BE2C (cell line): ENCODE measurements at places on chromosomes 6 and 20.

- no peak for DNase-seq
Observed at GRCh38 chr20:43988867-43989266, 74.2 kb downstream of the TOX2 start.

DNA sequence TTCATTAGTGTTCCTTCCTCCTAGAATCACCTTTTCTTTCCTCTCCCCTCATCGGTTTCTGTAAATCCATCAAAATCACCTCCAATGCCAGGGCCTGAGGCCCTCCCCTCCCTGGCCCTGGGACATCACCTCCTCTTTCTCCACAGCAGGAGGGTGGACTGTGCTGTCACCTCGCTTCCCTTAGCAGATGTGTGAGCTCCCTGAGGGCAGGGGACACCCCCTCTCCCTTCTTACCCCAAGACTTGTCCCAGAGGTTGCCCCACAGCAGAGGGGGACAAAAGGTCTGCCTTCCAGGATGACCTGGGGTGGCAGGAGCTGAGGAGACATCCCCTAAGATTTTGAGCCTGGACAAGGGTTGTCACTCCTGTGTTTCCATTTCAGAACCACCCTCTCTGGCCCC is 5.9 kb downstream of the ULBP1 start:
- no peak for DNase-seq

GRCh38 chr6:83838727-83839126 is 14.4 kb upstream of the RIPPLY2 start:
- no peak for DNase-seq

GRCh38 chr6:44959651-44960050 is 368.5 kb upstream of the RUNX2 start:
- DNase-seq, result no peak

DNA sequence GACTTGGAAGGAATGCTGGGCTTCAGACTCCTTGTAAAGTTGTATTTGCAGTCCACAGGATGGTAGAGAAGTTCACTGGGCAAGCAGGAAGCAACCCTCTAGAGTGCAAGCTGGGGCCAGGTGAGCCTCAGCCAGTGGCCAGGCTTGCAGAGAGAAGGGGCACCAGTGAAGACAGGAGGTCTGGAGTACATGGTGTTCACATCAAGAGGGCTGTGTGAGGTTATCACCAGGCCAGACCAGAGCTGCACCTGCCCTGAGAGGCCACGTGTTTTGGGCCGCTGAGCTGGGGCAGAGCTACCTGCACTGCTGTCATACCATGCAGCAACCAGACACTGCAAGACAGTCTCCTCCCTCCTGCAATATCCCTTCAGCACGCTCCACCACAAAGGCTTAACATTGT is 79.0 kb downstream of the SH3BGRL2 start:
- DNase-seq, result peak; percentile 12

- DNase-seq, result no peak
Observed at GRCh38 chr20:36967636-36968035, 16.1 kb upstream of the SAMHD1 start.

DNA sequence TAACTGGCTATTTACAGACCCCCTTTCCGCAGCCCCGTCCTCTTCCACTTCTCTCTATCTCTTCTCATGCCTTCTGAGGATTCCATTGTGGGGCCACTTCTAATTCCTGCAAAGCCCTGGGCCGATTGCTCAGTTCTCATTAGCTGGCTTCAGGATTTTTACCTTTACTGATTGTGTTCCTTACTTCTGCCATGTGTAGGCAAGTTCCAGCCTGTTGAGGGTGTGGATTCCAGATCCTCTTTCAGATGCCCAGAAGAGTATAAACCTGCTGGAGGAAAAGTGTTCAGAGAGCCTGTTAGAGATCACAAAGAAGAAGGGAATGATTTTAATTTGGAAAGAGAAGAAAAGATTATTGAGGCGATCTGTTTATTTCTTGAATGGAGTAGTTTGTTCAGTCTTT is 5.4 kb downstream of the DSE start:
- DNase-seq, result no peak

DNA sequence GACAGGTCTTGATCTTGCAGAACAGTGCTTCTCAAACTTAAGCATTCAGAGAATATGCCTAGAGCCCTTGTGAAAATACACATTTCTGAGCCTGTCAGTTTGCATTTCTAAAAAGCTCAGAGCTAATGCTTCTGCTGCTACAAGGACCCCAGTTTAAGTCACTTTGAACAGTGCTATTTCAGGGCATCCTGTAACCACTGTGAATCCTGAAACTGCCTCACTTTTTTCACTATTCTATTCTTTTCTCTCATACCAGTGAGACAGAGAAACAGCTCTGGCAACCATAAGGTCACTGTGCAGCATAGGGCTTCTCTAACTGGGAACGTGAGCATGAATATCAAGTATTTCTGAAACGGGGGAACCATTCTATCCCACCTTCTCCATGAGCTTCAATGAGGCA is 51.2 kb downstream of the LGSN start:
- DNase-seq, result no peak

- DNase-seq, result no peak
Observed at GRCh38 chr6:157786221-157786620, 36.8 kb upstream of the SNX9 start.

DNA sequence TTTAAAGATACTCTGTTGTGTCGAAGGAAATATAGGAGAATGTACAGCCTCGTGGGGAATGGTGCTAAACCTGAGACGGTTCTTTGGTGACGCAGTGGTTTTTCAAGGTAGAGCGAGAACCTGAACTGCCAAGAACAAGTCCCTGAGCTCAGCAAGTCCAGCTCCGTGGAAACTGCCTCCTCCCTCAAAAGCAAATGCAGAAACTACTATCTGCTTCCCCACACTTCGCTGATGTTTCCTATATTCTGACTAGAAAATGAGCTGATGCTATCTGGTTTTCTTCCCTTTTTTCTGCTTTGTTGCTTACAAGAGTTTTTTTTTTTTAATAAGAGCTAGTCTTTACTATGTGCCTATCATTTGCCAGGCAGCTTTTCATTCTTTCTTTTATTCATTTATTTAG is 85.3 kb upstream of the LY86 start:
- no peak for DNase-seq

GRCh38 chr6:87993356-87993755 is 54.3 kb upstream of the SPACA1 start:
- DNase-seq, result no peak

- DNase-seq, result no peak
Observed at GRCh38 chr20:1327241-1327653, 1.7 kb downstream of the SDCBP2 start.

DNA sequence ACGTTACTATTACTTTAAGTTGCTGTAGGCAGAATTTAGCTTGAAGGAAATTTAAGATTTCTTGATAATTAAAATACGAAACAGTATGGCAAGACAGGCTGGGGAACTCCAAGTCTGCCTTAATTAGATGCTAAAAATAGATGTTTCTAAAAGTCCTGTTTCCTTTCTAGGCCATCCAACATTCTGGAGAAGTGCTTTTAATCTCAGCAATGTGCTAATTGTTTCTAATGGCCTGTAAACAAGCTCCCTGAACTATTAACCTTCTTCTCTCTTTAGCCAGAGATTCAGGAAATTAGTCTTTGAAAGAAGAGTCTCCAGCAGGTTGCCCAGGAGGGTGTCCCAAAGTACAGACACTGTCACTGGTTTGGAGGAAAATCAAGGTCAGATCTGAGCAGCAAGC is 677.3 kb upstream of the AGPAT4 start:
- DNase-seq, result no peak

DNA sequence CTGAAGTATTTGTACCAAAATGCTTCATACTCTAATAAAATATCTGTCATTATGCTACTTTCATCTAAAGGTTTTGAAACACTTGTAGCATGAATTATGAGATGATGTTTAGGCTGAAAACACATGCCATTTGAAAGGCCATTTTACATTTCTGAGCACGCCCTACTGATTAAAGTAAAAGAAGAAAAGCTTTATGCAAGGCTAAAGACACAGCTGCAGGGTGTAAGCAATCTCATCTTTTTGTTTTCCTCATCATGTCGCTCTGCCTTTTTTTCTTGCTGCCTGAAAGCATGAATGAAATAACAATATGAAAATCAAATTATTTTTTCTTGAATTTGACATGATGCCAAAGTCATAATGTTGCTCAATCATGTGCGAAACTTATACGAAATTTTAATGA is 148.6 kb upstream of the ARG1 start:
- no peak for DNase-seq

DNA sequence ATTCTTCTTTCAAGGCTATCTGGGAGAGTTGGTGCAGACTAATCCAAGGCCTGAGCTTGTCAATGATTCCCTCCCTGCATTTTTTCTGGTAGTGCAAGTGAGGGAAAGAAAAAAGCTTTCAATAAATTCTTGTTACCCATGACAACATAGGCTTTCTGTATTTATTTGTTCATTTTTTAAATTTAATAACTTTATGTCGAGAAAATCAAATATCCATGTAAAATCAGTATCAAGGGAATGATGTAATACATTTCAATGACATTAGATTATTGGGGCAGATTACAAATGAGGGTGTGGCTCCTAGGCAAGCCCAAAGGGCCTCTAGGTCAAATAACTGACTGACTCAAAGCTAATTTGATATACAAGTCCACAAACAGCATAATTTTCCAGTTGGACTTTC is 104.0 kb downstream of the GJA1 start:
- no peak for DNase-seq

- peak; percentile 66 for DNase-seq
Observed at GRCh38 chr6:7914991-7915789, 4.6 kb upstream of the TXNDC5 start.

DNA sequence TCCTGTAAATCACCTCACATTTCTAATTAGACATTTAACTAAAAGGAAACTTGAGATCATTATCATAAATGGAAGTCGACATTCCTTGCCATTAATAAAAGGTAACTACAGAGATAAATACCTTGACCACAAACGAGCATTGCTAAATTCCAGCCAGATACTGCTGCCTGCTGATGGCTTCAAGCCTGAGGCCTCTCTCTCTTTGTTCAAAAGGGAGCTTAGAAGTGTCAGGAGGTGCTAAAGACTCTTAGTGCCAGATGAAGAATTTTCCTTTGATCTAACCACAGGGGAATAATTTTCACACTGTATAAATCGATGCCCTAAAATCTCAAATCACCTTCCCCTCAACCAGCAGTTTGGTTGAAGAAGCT is 248.2 kb upstream of the PMEPA1 start:
- no peak for DNase-seq

DNA sequence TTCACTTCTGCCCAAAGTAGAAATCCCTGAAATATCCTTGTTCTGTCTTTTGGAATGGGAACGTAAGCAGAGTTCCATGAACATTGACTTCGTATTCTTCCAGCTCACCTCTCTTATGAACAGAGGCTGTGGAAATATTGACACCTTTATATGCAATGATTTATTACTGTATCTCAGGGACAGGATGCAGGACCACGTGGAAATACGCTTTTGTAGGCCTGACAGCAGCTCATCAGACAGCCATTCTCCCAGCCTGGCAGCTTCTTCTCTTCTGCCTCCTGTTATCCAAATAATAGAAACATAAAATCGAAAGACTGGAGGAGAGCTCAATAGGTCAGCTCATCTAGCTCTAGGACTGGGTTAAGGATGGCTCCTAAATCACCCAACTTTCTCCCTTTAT is 106.2 kb upstream of the DTNBP1 start:
- DNase-seq, result no peak

GRCh38 chr20:41463567-41463966 is 96.9 kb upstream of the EMILIN3 start:
- DNase-seq, result no peak

DNA sequence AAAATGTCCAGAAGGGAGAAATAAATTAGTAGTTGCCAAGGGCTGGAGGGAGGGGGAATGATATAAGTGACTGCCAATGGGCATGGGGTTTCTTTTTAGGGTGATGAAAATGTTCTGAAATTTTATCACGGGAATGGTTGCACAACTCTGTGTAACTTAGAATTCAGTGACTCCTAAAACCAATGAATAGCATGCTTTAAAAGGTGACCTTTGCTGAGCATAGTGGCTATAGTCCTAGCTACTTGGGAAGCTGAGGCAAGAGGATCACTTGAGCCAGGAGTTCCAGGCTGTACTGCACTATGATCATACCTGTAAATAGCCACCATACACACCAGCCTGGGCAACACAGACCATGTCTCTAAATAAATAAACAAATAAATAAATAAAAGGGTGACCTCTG is 109.0 kb downstream of the ATG5 start:
- no peak for DNase-seq

DNA sequence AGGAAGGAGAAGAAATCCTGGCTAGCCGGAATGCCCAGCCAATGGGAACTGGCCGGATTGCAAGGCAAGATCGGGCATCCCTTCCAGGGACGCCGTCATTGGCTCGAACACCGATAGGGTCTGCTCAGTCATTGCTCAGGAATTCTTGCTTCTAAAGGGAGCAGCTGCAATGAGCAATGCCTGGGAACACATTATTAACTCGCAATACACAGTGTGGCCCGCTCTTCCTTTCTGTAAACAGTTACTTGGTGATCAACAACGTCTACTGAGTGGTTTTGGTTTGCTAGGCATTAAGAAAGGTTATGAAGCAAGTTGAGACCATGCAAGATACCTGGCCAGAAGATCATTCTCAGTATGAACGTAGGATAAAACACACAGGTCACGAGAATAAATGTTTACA is 165.4 kb upstream of the CITED2 start:
- DNase-seq, result no peak

DNA sequence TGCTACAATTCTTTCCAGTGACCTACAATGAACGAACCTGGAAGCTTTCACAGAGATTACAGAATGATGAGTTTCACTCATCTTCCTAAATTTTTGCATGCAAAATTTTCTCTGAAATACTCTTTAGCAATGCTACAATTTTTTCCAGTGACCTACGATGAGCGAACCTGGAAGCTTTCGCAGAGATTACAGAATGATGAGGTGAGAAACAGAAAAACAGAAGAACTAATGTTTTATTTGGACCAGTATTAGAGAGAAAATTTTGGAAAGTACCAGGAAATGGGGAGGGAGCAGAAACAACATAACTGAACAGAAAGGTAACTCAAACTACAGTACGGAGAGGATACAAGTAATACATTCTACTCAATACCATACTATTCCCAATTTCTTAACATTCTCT is 75.0 kb downstream of the IBTK start:
- DNase-seq, result no peak

DNA sequence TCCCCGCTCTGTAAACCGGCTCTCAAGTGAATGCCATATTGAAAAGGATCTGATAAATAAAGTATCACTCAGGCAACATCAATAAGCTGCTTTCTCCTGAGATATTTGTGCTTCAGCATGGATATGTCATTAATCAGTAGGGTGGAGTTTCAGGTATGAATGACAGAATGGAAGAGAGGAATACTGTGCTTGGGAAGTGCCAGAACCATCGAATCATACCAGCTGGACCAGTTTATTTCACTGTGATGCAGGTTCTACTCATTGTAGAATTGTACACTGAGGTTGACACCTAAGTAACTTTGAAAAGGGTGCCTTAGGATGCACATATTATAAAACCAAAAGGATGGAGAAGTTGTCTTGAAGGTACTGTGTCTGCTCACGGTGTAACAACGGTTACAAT is 17.9 kb upstream of the TBC1D7 start:
- no peak for DNase-seq

DNA sequence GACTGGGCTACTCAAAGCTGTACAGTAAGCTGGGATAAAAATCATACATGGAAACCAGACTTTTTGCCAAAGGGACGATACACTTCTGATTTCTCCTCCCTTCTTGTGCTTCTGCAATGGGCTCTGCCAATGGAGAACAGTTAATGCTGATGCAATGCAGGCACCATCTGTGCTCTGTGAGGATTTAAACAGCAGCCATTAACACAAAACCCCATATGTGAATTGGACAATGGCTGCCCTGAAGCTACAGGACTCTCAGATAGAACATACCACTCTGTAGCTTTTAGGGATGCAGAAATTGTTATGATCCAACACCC is 71.9 kb downstream of the GJA10 start:
- no peak for DNase-seq

- DNase-seq, result no peak
Observed at GRCh38 chr6:21596949-21597682, 3.6 kb downstream of the SOX4 start.

GRCh38 chr20:63979229-63979556 is 249 bp downstream of the SAMD10 start:
- no peak for DNase-seq
